ENCODE measurements at places on chromosomes 2 and 18.

GRCh38 chr2:231988179-231988866 is 26.8 kb downstream of the DIS3L2 start:
- DNase-seq, result peak; percentile 1

DNA sequence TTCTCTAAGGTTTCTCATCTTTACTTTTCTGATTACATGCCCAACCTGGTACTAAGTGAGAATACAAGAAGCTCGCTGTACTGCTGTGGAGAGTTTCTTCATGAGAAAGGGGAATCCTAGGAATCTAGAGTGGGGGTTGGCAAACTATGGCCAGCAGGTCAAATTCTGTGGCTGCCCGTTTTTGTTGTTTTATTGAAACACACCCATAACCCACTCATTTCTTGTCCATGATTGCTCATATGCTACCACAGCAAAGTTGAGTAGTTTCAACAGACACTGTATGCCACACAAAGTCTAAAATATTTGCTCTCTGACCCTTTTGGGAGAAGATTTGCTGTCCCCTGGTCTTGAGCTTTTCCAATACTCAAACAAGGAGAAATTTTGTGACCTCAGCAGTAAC is 58.8 kb downstream of the C2orf74 start:
- DNase-seq, result peak; percentile 6

- DNase-seq, result no peak
Observed at GRCh38 chr18:78010363-78010762, 760.7 kb downstream of the GALR1 start.

GRCh38 chr2:147632198-147632597 is 212.6 kb upstream of the ACVR2A start:
- DNase-seq, result peak; percentile 31

- DNase-seq, result no peak
Observed at GRCh38 chr18:8290913-8291312, 318.3 kb upstream of the RAB12 start.

DNA sequence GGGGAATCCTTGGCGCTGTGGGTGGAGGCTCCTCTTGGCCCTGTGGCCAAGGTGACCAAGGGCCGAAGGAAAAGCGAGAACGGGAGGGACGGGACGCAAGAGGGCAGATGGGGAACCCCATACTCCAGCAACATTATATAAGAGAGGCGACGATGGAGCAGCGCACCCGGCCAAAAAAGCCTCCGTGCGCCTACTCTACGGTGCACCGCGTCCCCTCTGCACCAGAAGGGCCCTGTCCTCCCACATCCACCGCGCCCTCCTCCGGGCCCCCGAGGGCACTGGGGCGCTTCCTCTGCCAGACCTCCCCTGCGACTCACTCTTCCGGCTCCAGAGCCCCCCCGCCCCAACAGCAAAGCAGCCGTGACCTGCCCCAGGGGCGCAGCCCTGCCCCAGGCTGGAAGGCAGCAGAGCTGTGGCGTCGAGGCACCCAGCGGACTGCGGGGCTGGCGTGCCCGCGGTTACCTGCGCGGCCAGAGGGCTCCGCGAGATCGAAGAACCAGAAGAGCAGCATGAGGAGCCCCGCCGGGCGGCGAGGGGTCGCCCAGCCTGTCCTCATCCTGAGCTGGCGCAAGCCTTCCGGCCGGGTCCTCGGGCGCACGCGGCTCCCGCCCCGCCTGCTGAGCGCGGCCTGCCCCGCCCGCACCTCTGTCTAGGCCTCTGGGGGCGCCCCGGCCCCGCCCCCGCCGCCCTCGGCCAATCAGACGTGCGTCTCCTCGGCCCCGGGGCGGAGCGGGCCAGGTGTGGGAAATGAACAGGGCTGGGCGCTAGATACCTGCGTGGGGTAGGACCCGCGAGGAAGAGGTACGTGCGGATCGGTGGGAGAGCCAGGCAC is 106.3 kb upstream of the CD302 start:
- DNase-seq, result no peak

DNA sequence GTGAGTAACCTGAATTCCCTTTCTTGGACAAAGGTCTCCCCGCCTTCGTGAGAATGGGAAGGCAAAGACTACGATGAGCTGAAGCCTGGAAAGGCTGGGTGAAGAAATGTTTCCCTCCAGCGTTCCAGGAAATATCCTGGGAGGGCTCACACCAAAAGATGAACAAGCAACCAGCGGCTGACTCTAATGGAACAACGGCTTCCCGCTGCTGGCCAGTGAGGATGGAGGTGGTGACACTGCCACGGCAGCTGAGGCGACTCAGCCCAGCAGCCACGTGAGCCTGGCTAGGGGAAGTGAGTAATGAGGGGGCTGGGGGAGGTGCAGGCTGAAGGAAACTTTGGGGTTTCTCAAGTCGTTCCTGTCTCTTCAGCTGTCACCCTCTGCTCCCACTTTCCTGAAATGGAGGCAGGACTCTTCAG is 105.0 kb upstream of the SMAD7 start:
- peak; percentile 93 for DNase-seq

DNA sequence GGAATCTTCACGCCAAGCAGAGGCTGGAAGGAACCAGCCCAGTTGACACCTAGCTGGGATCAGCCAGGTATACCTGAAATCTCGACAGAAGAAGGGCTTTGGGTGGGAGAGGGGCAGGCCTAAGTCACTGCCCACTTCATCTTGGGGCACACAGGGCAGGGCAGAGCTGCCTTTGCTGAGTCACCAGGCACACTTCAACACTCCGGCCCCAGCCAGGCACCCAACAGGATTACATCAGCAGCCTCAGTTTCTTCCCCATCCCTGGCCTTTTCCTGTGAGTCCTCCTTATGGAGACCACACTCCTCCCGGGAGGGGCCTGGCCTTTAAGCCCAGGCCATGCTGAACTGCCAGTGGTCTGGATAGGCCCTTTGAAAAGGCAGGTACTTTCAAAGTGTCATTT is 201.7 kb upstream of the HS6ST1 start:
- no peak for DNase-seq

GRCh38 chr2:152222975-152223637 is 47.5 kb upstream of the STAM2 start:
- peak; percentile 94 for DNase-seq

DNA sequence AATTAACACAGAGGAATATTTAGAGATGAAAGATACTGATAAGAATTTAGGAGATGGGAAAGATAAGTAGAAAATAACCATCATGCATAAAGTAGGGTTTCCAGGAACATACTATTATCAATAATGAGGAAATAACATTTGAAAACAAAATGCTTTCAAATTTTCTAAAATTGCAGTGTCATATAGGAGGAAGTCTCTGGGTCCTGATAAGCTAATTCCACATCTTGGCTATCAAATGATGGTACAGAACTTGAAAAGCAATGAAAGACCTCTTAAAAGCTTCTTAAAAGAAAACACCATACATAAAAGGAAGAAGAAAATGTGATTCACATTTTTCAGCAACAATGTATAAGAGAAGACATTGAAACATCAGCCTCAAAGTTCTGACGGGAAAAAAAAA is 1024.8 kb downstream of the TSN start:
- no peak for DNase-seq

DNA sequence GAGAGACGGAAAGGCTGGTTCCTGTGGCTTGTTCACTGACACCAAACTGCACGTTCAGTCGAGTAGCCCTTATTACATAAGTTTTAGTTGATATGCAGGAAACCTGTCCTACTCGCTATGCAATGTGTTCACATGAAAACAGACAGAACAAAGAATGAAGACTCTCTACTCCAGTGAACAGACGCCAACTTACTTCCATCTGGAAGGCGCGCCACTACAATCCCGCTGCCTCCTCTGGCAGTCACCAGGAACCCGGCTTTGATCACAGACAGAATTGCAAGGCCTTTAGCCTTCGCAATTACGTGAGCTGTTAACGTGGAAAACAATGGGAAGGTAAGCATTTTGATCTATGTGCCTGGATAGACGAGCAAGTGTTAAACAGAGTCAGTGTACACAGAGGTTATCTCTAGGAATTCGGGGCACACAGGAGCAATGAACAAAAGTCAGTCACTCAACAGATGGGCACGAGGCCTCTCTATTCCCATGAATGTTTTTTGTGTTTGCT is 14.2 kb downstream of the SH3YL1 start:
- no peak for DNase-seq

- peak; percentile 52 for DNase-seq
Observed at GRCh38 chr2:56130463-56131070, 53.2 kb upstream of the CCDC85A start.

DNA sequence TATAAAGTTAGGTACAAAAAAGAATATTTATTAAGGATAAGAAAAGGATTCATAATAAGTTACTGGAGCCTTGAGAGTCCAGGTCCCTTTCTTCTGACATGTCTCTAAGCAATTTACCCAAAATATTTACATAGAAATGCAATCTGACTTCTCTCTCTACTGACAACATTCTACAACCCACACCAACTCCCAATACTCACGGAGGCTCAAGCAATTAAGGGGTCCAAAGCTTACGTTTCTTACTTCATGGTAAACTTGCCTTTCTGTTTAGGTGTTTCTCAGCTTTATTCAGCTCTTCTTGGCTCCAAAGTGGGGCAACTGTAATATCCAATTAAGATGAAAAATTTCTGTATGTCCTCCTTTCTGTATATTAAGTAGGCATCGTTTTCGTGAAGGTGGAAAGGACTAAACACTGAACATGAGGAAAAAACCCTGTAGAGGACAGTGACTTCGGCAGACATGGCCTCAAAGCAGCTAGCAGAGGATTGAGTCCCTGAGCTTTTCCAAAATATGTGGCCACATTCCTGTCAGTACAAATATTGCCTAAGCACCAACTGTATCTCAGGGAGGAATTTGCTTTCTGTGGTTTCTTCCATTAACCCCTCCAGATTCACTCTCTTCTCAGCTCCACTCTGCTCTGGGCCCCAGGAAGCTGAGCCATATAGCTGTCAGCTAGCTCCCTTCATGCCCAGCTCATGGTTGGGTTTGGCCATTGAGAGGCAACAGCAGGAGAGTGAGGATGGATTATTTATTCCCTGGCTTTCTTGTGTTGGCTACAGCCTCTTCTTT is 67.9 kb upstream of the GLS start:
- DNase-seq, result peak; percentile 85

- no peak for DNase-seq
Observed at GRCh38 chr2:25697559-25698341, 24.4 kb upstream of the DTNB start.

DNA sequence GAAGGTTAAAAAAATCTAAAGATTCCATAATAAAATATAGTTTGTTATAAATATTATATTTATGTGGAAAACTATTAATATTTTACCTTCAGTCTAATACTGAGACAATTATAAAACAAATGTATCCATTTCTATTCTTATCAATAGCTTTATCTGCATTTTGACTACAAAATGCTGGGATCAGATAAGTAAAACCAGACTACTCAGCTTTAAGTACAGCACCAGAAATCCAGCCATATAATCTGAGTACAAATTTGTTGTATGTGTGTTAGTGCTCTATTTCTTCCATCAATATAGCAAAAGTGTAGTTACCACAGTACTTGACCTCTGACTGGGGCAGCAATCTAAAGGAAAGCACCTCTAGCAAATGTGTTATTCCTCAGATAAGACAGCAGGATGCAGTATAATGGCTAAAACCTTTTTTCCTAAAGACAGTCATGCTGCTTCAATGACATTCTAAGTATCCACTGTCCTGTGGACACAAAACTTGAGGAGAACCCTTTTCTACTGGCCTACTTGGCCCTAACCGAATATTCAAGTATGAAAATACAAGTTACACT is 68.1 kb downstream of the OLA1 start:
- peak; percentile 9 for DNase-seq

DNA sequence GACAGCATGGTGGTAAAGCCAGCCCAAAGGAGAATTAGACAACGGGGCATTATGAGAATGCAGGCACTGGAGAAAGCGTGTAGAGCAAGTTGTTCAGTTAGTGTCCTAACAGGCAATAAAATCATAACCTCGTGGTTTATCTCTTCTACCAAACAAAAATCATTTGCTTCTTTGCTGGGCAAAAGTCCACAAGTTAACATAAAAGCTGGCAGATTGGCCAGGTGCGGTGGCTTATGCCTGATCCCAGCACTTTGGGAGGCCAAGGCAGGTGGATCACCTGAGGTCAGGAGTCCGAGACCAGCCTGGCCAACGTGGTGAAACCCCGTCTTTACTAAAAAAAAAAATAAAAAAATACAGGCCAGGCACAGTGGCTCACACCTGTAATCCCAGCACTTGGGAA is 364.1 kb downstream of the SETBP1 start:
- DNase-seq, result no peak

- DNase-seq, result no peak
Observed at GRCh38 chr2:148531669-148532428, 112.7 kb upstream of the EPC2 start.

GRCh38 chr18:21632393-21632792 is 20.3 kb downstream of the SNRPD1 start:
- DNase-seq, result no peak

- DNase-seq, result no peak
Observed at GRCh38 chr2:46393865-46394264, 85.5 kb upstream of the TMEM247 start.

- DNase-seq, result no peak
Observed at GRCh38 chr18:48580782-48581181, 42.0 kb downstream of the CTIF start.

- DNase-seq, result no peak
Observed at GRCh38 chr2:28408764-28409599, 16.3 kb downstream of the FOSL2 start.

GRCh38 chr2:70528929-70529328 is 24.7 kb downstream of the TGFA start:
- DNase-seq, result no peak

GRCh38 chr2:59566739-59567138 is 986.7 kb downstream of the BCL11A start:
- DNase-seq, result no peak

GRCh38 chr18:35435401-35435800 is 58.3 kb upstream of the ZNF396 start:
- no peak for DNase-seq

- DNase-seq, result no peak
Observed at GRCh38 chr2:135093670-135094330, 41.7 kb downstream of the RAB3GAP1 start.

DNA sequence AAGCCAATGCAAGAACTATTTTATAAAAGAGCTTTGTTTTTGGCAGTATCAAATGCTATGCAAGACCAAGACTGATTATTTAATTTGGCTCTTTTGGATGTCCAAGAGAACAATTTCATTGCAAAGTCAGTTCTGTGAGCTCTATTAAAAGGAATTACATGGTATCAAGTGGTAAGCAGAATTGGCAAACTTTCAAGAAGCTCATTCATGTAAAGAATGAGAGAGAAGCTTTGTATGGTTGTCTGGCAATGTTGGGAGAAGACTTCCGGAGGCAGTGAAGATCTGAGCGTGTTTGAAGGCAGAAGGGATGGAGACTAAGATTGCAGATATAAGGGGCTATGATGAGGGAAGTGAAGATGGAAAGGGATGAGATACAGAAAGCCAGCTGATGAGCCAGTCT is 49.6 kb downstream of the CPS1 start:
- DNase-seq, result no peak

- peak; percentile 25 for DNase-seq
Observed at GRCh38 chr2:43879261-43879660, 40.5 kb downstream of the ABCG8 start.

DNA sequence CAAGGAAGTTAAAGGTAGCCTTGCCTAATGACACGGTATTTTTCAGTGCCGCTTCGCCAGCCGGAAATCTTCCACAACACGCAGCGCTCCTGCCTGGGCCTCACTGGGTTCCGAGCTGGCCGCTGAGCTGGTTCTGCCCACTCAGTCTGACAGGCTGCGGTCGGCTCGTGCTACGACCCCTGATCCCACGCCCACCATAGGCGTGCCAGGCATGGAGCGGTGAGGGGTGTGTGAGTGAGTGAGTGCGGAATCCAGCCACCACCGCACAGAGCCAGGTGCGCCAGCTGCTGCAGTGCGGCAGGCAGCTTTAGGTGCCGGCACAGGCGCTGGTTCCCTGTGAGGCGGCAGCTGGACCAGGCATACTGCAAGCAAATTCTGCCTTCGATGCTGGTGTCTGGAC is 407.9 kb downstream of the DCC start:
- no peak for DNase-seq
